ENCODE measurements at places on chromosomes 5 and 9. TPM values are rescaled to one million over a fixed set of nuclear protein-coding genes. Genes with fewer than 3 reads are reported as not detected.

The CDKN2B gene
- total RNA-seq = 68.7 TPM

The PCDHGA10 gene
- total RNA-seq = 4.2 TPM

The IDNK gene
- 6.1 TPM for total RNA-seq

The OLFML2A gene
- total RNA-seq = 10.7 TPM

- DNase-seq = no peak
Measured at GRCh38 chr9:129586245-129586644, 34.7 kb downstream of the C9orf50 start.

DNA sequence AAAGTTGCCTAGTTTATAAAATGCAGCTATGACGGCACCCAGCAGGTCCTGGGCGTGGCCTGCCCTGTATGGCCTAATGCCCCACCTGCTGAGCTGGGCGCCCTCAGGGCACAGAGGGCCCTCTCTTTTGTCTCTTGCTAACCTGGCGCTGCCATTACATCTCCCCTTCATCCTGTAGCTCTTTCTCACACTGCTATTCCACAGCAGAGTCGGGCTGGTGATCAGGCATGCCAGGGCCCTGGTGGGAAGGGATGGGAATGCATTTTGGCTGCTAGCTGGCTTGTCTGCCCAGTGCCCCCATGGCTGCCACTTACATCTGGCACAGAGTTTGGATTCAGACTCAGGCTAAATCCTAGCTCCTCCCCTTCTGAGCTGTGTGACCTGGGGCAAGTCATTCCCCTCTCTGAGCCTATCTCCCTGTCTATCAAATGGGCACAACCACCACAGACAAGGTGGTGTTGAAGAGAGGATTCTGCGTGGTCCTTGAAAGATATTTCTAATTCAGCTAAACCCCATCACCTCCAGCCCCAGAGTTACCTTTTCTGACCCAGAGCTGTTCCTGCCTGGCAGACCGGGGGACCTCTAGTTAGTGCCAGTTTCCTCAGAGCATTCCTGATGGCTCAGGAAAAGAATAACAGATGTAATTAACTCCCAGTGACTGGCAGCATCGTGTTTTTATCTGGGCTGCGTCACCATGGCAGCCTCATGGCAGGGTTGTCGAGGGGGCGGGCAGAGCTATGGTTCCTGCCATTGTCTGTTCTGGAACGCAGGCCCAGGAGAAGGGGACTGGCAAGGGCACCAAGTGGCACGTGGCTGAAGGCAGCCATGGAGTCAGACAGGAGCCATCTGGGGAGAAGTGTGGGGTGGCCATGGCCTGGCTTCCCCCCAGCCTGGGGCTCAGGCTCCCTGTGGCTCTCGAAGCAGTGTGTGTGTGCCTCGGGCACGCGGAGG lies 6.3 kb downstream of the PRR7 start:
- DNase-seq = no peak

GRCh38 chr5:116660929-116661328 lies 86.3 kb upstream of the SEMA6A start:
- DNase-seq = no peak

- no peak for DNase-seq
Measured at GRCh38 chr5:67724412-67725135, 491.0 kb upstream of the PIK3R1 start.

- DNase-seq = no peak
Measured at GRCh38 chr9:20197976-20198685, 409.3 kb upstream of the SLC24A2 start.
